Activated CD8-positive, alpha-beta T cell treated with anti-CD3 and anti-CD28 coated beads, Interleukin-2, amount 10 ng/mL, durations not matched to agents 7 days and 5 days (primary cell): ENCODE measurements at places on chromosomes 3 and 15.

GRCh38 chr3:25648925-25649830, 15.5 kb downstream of the TOP2B start:
- DNase-seq = no peak

DNA sequence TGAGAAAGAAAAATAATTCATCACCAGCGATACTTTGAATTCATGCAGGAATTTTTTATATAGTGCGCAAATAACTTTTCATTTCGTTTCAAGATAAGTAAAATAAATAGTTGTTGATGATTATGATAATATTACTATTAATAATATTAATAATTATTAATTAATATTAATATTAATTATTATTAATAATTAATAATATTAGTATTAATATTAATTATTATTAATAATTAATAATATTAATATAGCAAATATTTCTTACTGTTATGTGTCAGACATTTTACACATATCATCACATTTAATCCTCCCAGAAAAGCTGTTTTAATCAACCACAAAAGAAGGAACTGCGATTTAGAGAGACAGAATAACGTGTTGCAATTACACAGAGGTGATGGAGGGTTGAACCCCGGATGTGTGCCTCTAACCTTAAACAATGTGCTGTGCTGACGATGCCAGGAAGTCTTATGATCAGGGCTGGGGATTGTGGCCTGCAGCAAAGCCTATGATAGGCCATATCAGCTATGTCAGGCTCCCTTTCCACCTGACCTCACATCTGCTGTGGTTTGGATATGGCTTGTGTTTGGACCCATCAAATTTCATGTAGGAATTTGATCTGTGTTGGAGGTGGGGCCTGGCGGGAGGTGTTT, 263.5 kb upstream of the NR2F2 start:
- no peak for DNase-seq

GRCh38 chr15:52115598-52116427, 3.2 kb upstream of the BCL2L10 start:
- no peak for DNase-seq

GRCh38 chr3:169939320-169939719, 27.3 kb upstream of the SEC62 start:
- DNase-seq = no peak

DNA sequence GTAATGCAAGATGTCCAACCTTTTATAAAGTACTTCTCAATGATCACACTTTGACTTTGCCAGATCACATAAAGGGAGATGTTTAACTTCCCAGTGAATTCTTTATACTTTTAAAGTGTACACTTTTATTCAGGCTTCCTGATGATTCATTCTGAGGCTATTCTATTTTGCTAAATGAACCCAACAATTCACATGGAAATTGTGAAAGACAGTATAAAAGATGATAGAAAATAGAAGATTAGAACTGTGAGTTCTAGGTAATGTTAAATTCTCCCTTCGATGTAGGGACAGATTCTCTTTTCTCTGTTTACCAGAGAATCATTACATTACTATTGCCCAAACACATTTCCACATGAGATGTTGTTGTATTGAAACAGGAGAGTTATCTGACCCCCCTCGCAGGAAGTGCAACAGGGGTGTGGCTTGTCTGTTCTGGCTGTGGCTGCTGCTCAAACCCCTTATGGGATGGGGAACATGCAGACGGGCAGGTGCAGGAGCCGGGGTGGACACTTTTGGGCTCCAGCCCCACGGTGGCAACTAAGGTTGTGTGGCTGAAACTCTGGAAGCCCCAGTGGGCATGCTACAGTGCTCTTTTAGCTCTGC, 131.3 kb upstream of the LRTM1 start:
- DNase-seq = no peak

- no peak for DNase-seq
Measured at GRCh38 chr15:49178497-49178896, 8.4 kb downstream of the GALK2 start.

DNA sequence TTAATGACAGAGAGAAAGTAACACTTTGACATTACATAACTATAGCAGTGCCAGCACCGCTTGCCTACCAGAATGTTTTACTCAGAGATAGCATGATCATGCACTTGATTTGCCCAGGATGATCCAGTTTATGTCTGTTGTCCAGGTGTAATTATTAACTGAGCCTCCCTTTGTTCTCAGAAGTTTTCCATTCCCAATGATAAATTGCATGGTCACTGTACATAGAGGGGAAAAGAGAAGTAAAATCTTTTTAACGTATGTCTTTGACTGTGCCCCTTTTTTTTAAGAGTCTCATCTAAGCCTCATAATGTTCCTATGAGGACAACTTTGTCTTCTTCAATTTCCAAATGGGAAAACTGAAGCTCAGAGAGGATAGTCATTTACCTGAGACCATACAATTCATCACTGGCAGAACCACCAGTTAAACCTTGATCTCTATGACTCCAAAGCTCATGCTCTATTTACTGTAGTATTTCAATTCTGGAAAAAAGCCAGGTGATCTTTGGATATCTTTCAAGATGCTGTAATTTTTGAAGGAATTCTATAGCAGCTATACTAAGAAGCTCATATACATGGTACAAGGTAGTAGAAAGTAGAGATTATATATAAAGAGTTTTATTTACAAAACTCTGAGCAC, 25.1 kb downstream of the C3orf85 start:
- DNase-seq = no peak

GRCh38 chr15:51201581-51201980, 106.9 kb upstream of the TNFAIP8L3 start:
- no peak for DNase-seq

DNA sequence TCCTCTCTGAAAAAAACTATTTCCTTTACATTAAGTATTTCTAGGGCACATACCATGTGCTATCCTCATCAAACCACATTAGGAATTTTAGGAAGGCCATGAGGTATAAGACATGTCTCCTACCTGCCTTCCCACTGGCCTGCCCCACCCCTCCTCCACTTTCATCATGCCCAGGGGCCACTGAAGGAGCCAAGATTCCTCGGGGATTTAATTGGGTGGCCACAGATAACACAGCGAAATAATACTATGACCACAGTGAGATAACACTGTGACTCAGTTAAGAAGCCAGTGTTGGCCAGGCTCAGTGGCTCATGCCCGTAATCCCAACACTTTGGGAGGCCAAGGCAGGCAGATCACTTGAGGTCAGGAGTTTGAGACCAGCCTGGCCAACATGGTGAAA, 9.8 kb upstream of the BMF start:
- no peak for DNase-seq

DNA sequence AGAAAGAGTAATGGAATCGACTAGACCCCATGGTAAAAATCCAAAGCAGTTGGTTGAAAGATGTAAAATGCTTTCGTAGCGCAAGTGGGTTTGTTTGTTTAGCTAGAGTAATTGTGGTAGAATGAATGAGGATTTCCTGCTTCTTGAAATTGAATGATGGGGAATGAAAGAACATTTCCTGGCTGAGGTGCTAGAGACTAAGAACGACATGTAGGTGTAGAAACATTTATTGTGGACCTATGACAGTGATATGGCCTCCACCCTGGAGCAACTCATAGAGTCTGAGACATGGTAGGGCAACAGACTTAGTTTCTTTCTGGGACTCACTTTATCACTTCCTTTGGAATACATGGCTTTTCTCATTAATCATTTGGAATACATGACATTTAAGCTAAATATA, 467.6 kb upstream of the CFAP20DC start:
- no peak for DNase-seq

DNA sequence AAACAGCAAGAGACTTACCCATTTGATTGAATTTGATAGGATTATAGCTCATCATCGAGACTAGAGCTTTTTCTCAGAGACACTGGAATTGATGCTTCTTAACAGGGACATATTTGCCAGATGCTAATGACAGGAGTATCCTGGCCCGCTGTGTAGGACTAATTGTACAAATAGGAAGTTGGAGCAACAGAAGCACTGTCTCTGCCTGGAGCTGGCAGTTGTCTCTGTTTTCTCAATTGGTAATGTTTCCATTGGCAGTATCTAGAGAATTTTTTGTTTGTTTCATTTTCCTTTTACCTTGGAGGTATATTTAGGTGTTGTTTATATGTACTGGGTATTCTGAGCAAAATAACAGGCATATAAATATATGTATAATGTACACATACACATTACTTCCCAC, 8.9 kb upstream of the PCOLCE2 start:
- no peak for DNase-seq

- no peak for DNase-seq
Measured at GRCh38 chr3:190506271-190506670, 7.6 kb upstream of the IL1RAP start.

DNA sequence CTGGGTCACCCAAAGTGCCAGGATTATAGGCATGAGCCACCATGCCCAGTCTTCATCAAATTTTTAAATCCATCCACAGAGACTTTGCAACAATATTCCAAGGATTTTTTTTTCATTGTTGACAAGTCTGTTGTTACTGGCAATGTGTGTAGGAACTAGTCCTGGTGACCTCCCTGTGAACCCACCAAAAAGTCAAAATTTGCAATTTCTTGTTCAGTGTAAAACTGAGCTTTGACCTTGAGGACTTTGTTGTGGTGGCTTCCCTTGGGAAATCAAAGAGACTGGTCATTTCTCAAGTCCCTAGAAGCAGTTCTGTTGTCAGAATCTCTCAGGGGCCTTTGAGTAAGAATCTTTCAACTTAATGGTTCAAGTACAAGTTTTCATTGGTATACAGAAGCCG, 36.9 kb upstream of the COL8A1 start:
- DNase-seq = no peak

DNA sequence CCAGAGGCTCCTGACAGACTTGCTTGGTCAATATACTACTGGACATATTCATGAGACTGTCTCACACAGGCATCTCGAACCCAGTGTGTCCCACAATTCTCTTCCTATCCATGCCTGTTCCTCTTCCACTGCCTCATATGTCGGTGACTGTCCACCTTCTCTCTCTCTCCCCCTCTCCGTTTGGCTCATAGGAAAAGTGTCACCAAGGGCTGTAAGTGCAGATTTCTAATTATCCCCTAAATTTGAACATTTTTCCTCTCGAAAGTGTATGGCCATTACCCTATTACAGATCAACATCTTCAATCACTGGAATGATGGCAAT, 22.5 kb upstream of the MUC20 start:
- no peak for DNase-seq

GRCh38 chr3:195005759-195006510, 265.0 kb downstream of the XXYLT1 start:
- no peak for DNase-seq

DNA sequence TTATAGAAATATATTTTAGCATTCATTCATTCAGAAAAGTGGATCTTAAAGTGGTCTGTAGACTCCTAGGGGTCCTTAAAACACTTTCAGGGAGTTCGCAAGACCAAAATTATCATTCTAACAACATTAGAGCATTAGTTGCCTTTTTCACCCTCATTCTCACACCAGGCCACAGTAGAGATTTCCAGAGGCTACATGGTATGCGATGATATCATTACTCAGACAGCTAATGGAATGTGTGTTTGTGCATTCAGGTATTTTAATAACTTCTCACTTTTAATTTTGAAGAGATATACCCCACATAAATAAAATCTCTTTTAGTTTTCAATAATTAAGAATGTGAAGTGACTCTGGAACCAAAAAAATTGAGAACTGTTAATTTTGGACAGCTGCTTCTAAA, 206.9 kb downstream of the NSUN3 start:
- no peak for DNase-seq

DNA sequence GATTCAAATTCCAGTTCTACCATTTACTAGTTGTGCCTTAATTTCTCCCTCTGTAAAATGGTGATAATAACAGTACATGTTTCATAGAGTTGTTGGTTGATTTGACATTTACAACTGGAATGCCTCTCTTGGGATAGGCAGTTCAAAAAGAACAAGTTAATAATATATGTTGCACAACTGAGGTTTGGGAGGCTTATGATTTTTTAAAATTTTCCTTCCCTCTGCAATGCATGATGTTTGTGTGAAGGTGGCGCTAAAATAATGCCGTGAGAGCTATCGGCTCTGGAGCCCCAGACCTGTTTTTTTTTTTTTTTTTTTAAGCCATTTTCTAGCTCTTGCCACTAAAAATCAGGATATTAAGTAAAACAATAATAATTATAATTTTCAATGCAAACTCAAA, 18.6 kb downstream of the DNAJB11 start:
- no peak for DNase-seq

GRCh38 chr3:33196538-33196937, 22.1 kb downstream of the SUSD5 start:
- no peak for DNase-seq

DNA sequence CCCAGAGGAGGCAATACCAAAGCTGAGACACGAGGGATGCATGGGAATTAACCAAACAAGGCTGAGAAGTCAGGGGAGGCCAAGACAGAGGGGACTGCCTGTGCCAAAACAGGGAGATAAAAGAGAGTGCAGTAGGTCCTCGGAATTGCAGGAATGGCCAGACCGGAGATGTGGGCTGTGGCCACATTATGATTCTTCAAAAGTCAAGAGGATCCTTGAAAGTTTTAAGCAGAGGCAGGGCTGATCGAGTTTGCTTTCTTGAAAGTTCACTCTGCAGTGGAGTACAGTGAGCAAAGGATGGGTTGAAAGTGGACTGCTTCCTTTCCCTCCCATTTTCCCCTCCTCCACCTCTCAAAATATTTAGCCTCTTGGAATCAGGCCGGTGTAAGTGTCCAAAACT, 73.9 kb upstream of the ADAMTS9 start:
- no peak for DNase-seq

- no peak for DNase-seq
Measured at GRCh38 chr3:158950178-158950901, 148.5 kb downstream of the MFSD1 start.

DNA sequence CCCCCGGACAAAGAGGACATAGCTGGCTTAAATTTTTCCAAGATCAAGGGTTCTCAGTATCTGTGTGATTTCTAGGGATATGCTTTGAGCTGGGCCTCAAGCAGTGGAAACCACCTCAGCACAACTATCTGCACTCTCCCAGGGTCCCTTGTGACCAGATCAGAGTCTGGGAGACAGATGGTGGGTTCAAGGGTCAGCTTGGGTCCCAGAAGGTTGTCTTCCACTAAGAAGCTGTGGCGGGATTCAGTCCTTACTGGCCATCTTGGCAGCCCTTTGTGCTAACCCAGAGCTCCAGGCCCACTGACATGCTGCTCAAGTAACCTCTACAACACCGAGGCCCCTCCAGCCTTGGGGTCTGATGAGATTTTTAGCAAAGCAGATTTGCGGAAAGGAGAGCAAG, 2.7 kb downstream of the INSYN1 start:
- no peak for DNase-seq

DNA sequence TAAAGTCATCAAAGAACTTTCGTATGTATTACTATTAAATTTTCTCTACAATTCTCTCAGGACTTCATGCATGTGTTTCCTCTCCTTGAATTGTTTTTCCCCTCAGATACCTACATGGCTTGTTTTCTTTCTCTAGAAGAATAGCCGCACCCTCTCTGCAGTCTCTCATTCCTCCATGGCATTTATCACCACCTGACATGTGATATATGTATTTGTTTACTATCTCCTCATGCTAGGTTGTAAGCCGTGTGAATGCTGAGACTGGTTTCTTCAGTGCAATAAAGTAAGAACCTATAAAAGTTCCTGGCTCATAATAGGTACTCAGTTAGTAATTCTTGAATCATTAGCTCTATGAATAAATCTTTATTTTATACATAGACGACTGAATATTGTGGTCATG, 149.2 kb downstream of the CNTN4 start:
- DNase-seq = no peak
